Psoas muscle (tissue), 8 donors: ENCODE measurements at places on chromosomes 5 and 9. TPM values are rescaled to one million over a fixed set of nuclear protein-coding genes. Genes with fewer than 3 reads are reported as not detected.

Gene B4GALT1
- 21.9 TPM for polyA plus RNA-seq

Gene PELO
- polyA plus RNA-seq, result 26.7 TPM

Gene TRAPPC13
- polyA plus RNA-seq, result 10.8 TPM

Gene EPB41L4A
- 1.0 TPM for polyA plus RNA-seq

DNA sequence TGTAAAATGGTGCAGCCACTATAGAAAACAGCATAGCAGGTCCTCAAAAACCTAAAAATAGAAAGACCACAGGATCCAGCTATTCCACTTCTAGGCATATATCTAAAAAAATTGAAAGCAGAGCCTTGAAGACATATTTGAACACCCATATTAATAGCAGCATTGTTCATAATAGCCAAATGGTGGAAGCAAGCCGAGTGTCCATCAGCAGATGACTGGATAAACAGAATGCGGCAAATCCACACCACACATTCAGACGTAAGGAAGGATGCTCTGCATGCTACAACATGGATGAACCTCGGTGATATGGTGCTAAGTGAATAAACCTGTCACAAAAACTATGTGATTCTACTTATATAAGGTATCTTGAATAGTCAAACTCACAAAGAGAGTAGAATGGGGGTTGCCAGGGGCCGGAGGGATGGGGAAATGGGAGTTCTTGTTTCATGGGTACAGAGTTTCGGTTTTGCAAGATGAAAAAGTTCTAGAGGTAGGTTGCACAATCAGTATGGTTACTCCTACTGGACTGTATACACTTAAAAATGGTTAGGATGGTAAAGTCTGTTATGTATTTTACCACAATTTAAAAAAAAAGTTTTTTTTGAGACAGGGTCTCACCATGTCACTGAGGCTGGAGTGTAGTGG, 17.1 kb upstream of the HSD17B3 start:
- DNase-seq, result no peak
- H3K36me3 ChIP-seq, result no peaks in the 10 kb centered on the region
- H3K27ac ChIP-seq, result no peak overlapping the region
- H3K27me3 ChIP-seq, result no peaks in the 10 kb centered on the region
- H3K4me3 ChIP-seq, result no peak overlapping the region
- no peaks in the 10 kb centered on the region for H3K4me1 ChIP-seq

- H3K27me3 ChIP-seq, result peaks cover 5% of the 10 kb centered on the region
- no peaks in the 10 kb centered on the region for H3K4me1 ChIP-seq
- no peak overlapping the region for H3K4me3 ChIP-seq
Observed at GRCh38 chr9:92917176-92917800, 30.0 kb upstream of the FGD3 start.

- H3K27ac ChIP-seq, result no peak overlapping the region
- no peaks in the 10 kb centered on the region for H3K4me1 ChIP-seq
Observed at GRCh38 chr9:125995706-125996105, 248.5 kb downstream of the PBX3 start.

- H3K4me3 ChIP-seq, result no peak overlapping the region
- DNase-seq, result no peak
- H3K4me1 ChIP-seq, result peaks cover 21% of the 10 kb centered on the region
- peak overlapping the region; percentile 73 for H3K27ac ChIP-seq
- H3K27me3 ChIP-seq, result no peaks in the 10 kb centered on the region
Observed at GRCh38 chr9:116002624-116003023, 151.0 kb upstream of the PAPPA start.

- no peaks in the 10 kb centered on the region for H3K27me3 ChIP-seq
- H3K36me3 ChIP-seq, result no peaks in the 10 kb centered on the region
- no peak overlapping the region for H3K27ac ChIP-seq
- H3K4me1 ChIP-seq, result no peaks in the 10 kb centered on the region
- no peak overlapping the region for H3K4me3 ChIP-seq
Observed at GRCh38 chr5:81183811-81184748, 49.0 kb upstream of the CKMT2 start.

- H3K36me3 ChIP-seq, result no peaks in the 10 kb centered on the region
- no peak overlapping the region for H3K4me3 ChIP-seq
- H3K4me1 ChIP-seq, result no peaks in the 10 kb centered on the region
Observed at GRCh38 chr9:20271723-20272122, 350.6 kb downstream of the MLLT3 start.
